HFFc6 (cell line): ENCODE measurements at places on chromosomes 7 and 10.

GRCh38 chr7:118087126-118087525 is 96.8 kb upstream of the LSM8 start:
- DNase-seq = no peak

DNA sequence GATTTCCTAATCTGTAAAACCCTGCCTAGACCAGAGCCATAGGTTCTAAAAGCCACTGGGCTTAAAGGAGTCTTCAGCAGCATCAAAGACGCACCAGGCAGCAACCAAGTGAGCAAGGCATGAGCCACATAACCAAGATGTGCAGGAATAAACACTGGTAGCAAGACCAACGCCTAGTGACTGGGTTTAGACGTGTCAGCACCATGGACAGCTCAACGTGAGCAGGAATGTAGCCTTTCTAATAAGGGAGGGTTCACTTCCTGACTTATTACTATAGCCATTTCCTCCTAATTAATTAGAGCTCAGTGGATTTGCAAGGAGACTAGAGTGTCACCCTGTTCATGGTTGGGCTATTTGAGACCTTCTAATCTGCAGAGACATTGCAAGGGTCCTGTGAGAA is 223.7 kb downstream of the LHFPL3 start:
- no peak for DNase-seq

- DNase-seq = peak; percentile 65
Observed at GRCh38 chr10:71213127-71213621, 804 bp downstream of the UNC5B start.

DNA sequence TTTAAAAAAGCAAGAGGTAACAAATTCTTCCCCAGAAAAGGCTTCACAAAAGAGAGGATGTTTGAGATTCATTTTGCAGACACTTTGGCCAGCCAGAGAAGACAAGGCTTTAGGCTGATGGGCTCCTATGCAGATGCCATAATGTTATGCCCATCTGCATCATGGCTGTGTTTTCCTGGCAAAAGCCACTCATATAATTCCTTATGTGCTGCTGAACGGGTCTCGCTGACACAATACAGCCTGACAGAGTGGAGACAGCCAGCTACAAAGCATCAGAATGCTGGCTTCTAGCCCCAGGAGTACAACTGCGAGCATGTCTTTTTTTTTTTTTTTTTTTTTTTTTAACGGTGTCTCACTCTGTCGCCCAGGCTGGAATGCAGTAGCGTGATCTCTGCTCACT is 1157.4 kb upstream of the AUTS2 start:
- DNase-seq = no peak

DNA sequence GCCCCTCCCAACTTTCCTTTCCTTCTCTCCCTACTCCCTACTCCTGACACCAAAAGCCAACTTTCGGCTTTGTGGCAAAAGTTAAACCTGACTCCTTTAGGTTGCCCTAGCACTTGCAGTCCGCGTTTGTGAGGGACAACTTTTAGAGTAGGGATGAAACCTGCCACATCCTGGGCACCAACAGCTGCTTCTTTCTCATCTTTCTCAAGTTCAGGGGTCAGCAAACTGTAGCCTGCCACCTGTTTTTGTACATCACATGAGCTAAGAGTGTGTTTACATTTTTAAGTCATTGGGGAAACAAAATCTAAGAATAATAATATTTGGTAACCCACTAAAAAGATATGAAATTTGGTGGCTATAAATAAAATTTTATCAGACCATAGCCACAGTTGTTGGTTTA is 660.6 kb downstream of the KCNMA1 start:
- no peak for DNase-seq

GRCh38 chr7:93551063-93551895 is 23.2 kb downstream of the CALCR start:
- DNase-seq = peak; percentile 45
